Aorta (tissue), 5 donors: ENCODE measurements at places on chromosomes 12 and 14. TPM values are rescaled to one million over a fixed set of nuclear protein-coding genes. Genes with fewer than 3 reads are reported as not detected.

DNA sequence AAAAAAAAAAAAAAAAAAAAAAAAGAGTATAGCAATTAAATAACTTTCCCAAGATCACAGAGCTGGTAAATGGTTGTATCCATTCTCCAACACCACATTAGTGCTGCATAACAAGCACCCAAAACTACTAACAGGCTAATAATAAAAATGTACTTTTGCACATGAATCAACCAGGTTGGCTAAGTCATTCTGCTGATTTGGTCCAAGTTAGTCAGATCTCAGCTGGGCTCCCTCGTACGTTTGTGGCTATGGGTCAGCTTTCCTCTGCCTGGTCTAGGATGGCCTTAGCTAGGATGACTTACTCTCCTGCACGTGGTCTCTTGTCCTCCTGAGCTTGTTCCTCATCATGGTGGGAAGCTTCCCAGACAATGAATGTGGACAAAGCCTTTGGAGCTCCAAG, 7.9 kb upstream of the PLEKHG6 start:
- peak; percentile 32 for DNase-seq

GRCh38 chr14:30521899-30522736, 36.8 kb upstream of the G2E3 start:
- DNase-seq, result no peak

DNA sequence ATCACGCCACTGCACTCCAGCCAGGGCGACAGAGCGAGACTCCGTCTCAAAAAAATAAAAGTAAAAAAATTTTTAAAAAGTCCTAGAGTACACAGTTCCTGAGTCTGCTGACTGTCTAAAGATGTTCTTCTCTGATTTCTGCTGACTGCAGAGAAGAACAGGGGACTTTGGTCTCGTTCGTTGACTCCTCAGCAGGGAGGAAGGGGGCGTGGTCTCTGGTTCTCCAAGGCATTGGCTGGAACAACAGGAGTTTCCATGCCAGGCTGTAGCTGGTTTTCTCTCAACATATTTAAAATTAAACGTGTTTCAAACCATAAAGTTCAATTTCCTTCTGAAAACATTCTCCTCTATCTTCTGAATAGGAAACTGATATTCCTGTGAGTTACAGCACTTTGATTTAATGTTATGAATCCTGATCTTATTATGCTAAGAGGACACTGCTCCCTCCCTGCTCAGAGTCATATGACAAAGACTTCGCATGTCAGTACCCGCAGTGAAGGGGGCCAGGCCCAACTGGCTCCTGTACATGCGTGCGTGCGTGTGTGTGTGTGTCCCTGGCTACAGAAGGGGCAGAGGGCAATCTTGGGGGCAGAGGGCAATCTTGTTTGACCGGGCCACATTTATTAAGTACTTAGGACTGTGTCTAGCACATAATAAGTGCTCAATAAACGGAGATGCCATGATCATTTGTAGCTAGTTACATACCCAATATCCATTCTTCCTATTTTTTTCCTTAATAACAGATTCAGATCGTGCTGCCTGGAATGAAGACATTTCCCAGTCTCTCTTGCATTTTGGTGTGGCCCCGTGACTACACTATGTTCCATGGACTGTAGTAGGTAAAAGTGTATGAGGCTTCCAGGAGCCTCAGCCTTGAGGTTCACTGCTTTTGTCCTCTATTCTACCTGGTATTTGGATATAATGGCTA, 16.5 kb upstream of the HNF1A start:
- no peak for DNase-seq

DNA sequence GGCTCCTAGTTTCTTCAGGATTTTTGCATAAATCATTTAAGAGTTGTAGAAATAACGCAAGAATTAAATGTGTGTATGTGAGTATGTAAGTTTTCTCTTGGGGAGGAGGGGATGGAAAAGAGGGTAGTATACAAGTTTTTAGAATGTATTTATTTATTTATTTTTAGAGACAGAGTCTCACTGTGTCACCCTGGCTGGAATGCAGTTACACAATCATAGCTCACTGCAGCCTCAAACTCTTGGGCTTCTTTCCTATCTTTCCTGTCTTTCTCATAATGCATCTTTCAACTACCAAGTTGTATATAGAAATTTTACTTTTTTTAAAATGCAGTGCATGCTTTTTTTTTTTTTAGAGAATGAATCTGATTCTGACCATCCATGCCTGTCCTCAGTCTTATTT, 269.0 kb upstream of the GARIN2 start:
- DNase-seq, result no peak

DNA sequence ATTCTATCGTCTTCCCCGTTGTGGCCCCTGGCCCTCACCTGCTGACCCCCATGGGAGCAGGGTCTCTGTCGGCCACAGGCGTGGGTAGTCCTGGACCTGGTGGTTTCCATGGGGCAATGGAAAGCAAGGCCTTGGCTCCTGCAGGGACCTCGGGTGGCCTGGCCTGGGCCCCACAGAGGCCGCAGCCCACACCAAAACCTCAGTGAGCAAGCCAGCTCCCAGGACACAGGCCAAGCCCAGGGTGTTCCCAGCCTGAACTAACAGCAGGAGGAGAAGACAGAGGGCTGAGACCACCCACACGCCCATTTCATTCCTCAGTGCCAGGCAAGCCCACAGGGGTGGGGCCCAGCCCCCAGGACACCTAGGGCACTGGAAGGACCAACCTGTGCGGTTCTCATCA, 16.9 kb downstream of the ABCB9 start:
- DNase-seq, result no peak

- DNase-seq, result no peak
These were observed 203.1 kb downstream of the ITPR2 start for GRCh38 chr12:26629864-26630263.

DNA sequence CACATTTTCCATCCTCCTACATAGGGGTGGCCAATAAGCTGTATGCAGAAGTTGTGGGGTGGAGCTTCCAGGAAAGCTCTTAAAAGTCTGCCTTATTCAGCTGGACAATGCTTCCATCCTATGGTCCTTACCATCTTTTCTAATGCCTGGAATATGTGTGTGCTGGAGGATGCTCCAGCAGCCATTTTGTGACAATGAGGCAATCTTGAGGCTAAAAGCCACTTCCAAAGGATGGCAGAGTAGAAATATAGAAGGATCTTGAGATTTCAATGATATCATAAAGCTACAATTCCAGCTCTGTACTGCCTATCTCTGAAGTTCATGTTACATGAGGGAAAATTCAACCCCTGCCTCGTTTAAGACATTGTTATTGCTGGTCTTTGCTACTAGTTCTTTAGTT, 95.7 kb downstream of the APAF1 start:
- no peak for DNase-seq

- DNase-seq, result no peak
These were observed 100.7 kb downstream of the RPL10L start for GRCh38 chr14:46550836-46551235.

DNA sequence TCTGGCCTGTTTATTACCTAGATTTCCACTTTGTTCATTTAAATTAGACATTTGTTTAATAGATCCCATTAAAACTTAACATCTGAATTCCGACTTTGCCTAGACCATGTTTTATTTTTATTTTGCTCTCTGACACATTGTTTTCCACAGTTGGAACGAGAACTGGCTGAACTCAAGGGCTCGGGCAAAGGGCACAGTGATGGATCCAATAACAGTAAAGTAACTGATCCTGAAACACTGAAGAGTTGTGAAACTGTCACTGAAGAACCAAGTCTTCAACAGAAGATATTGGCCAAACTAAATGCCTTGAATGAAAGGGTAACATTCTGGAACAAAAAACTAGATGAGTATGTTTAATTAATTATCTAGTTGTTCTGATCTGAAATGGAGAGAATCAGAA, 39.7 kb downstream of the LRRC9 start:
- DNase-seq, result no peak

DNA sequence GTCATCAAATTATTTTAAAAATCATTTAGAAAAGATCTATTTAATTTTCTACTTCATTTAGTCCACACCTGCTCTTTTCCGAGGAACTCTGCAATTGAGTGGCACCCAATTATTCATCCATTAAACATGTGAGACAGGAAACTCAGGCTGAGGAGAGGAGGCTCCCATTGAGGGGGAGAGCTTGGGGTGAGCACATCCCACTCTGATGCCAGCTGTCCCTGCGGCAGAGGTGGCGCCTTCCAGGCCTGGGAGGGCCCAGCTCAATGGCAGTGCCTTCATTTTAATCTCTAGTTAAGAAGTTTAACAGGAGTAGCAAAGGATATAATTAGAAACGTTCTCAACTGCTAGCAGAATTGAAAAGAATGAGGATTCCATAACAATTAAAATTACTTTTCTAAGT, 92.0 kb downstream of the ITPR2 start:
- no peak for DNase-seq

DNA sequence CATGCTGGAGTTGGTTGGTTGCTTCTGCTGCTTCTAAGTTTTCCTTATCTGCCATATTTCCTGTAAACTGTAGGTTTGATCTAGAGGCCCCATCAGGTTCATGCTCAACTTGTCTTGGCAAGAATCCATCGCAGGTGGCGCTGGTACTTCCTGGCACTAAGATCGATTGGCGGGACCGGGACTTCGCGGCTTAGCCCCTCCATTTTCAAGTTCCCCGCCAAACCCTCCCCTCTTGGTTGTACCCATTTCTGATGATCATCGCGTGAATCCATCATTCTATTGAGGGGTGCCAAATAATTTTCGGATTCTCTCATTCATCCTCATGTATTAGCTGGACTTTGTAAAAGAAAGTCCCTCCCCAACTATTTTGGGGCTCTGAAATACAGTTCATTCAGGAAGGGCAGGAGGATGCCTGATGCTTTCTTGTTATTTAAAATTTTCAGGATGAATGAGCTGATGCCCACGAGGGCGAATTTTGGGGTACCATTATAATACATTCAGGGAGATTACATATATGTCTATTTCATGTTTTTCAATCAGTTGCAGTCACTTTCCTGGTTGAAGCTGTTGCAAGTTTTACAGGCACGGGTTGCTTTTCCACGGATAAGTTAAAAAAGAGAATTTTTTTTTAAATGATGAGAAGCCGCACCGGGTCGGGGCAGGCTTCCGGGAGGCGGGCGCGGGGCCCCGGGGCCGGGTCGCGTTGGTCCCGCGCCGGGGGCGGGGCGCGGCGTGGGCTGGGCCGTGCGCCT, 395 bp upstream of the BRI3BP start:
- DNase-seq, result no peak

DNA sequence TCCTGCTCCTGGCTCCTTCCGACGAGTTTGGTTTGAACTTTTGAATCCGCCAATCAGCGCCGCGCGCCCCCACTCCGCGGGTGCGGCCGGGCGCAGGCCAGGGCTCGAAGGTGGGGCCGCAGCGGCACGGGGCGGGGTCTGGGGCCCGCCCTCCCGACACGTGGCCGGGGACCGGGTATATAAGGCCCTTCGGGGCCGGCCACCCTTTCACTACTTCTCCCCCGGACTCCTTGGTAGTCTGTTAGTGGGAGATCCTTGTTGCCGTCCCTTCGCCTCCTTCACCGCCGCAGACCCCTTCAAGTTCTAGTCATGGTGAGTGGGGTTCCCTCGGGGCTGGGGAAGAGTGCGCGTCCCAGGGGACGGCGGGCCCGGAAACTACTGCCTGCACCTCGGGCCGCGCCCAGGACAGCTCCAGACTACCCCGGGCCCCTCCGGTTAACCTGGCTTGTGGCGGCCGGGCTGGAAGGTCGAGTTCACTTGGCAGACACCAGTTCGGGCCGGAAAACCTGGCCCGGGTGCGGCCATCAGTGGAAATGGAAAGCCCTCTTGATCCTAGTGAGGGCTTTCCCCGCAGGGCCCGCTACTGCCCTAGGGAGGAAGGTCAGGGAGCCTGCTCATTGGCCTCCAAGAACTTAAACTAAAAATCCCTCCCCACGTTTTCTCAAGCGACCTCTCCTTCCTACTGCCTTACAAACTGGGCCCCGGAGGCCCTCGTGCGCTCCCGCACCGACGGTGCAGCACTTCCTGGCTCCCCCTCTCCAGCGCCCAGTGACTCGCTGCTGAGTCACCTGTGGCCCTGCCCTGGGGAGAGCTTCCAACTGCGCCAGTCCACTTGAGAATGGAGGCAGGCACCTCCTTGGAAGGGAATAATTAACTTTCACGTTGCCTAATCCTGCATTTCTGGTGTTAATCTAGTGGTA, at the start of gene TUBA1C:
TUBA1C (plus strand) TSS at position 210 of the 920 bp plus-strand sequence; CDS start at position 310, 100 bp downstream.
- peak; percentile 97 for DNase-seq

- no peak for DNase-seq
These were observed 117.7 kb downstream of the ADCK1 start for GRCh38 chr14:77917491-77918201.

DNA sequence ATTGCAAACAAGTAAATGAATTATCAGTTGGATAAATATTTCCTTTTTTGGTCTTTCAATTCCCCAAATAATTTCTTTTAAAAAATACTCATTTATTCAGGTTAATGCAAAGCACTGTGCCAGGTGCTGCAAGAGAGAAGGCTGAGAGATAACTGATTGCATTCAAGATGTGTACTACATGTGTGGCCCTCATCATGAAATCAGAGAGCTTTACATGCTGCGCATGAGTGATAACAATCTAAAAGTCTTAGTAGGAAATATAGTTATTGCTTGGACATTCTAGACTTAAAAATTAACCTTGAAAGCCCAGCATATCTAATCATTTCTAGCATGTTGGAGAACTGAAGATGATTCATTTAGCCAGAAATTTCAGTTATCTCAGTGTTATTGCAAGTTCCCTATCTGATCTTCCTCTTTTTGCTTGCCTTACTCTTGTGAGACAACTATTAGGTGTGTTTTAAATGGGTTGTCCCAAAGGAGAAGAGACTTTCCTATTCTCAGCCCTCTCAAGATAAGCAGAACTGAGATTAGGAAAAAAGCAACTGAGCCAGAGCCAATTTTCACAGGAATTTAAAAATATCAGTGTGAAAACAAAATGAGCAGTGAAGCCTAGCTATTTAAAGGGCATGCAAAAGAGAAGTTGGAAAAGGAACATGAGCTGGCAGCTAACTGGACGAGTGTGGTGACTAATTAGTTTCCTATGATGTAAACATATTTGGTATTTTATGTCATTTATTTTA, 60.9 kb downstream of the PLEKHA5 start:
- DNase-seq, result no peak

GRCh38 chr12:128966203-128966810, 113.0 kb downstream of the GLT1D1 start:
- no peak for DNase-seq

GRCh38 chr14:85534458-85535293, 4.7 kb downstream of the FLRT2 start:
- DNase-seq, result no peak

- no peak for DNase-seq
These were observed 40.1 kb downstream of the RERG start for GRCh38 chr12:15181017-15181683.

GRCh38 chr14:23494223-23494622, 24.7 kb downstream of the NGDN start:
- no peak for DNase-seq

- DNase-seq, result no peak
These were observed 6.5 kb upstream of the PIWIL1 start for GRCh38 chr12:130331146-130331545.

The GYS2 gene
- 0.15 TPM for total RNA-seq

The KRT78 gene
- not detected for total RNA-seq

The LRP1-AS gene
- not detected for total RNA-seq

The DNAJC22 gene
- not detected for total RNA-seq

The PLEKHD1 gene
- 0.30 TPM for total RNA-seq
